ENCODE measurements at places on chromosomes 7 and 10.

DNA sequence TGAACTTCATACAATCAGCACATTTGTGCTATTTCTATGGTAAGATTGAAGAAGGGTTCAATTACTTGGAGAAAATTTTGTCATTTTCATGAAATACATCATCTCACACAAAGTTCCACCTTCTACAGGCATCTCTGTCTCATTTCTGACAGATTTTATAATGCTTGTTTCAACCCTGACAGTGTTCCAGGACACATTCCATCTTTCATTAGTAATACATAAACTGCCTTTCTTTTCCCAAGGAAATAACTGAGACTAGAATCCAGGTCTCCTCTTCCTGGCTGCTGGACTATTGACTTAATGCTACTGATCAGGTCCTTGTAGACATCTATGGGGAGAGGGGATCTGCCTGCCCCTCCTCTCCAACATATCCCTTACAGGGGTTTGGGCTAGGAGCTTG, 70.1 kb upstream of the PLPP4 start:
- DNase-seq = no peak

DNA sequence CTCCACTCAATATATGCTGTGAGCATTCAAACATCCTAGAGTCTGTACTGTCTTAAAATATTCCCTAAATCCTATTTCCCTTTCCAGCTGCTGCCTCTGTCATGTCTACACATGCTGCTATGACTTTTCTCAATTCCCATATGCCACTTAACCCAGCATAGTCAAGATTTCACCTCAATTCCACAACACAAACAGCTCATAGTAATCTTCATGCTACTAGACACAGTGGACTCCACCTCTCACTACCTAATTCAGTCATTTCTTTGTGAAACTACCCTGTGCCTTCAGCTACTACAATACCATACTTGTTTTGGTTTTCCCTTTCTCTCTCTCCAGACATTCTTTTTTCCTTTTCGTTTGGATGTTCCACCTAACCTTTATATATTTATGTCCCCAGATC, 45.5 kb downstream of the GSAP start:
- DNase-seq = no peak

DNA sequence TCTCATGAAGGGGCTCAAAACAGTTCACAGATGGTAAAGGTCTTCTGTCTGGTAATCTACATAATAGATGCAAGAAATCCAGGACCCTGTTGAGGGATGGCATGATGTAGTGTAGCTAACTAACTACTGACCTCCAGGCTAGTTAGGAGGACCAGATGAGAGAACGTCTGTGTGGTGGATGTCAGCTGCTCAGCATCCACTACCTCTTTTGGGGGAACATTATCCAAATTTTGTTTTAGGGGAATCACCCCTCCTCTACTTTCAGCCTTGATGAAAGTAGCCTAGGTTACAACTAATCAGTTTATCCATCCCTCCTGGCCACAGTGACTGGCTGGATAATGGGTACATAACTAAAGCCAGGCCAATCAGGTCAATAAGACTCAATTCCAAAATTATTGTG, 246.0 kb downstream of the RNLS start:
- DNase-seq = no peak

DNA sequence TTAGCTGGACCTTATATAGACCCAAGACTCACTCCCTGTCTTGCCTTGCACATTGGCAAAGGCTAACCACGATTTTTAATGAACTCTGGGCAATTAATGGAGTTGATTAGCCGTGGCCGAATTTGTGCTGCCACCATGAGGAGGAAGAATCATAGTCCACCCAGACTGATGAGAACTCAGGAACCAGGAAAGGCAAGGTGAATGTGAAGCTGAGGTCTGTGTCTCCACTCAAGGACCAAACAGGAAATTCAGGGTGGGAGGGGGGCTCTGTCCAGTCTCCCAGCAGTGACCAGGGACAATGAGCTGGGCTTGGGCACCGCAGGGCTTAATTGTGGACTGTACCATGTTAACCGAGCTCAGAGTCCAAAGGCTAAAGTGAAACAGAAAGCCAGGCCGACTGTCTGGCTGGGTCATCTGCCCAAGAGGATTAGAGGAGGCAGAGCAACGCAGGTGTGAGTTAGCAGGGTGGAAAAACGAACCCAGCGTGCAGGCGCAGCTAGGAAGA, 127.0 kb upstream of the JCAD start:
- DNase-seq = no peak

GRCh38 chr10:132394201-132394811, 2.7 kb upstream of the PWWP2B start:
- DNase-seq = no peak

DNA sequence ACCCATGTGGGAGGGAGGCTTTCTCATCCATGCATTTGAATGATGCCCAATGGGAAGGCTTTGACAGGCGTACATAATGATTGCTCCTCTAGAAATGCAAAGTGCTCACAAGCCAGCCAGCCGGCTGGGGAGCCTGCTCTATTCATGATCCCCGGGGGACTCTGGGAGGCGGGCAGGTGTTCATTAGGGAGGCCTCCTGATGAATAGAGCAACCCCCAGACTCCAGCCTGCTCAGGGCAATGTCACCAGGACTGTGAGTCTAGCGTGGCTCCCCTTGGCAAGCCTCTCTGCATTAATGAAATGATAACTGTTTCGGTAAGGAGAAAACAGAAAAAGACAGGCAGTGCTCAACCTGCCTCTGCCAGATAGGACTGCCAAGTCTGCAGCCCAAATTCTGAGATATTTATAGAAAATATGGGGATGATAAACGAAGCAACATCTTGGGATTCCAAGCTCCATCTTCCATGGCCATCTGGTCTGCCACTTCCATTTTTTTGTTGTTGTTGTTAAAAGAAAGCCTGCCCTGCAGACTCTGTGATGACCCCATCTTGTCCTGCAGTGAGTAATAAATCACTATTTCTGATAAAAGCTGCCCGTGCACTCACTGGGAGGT, 236.4 kb downstream of the PRPF18 start:
- no peak for DNase-seq

GRCh38 chr10:45354261-45354660, 19.8 kb upstream of the ALOX5 start:
- no peak for DNase-seq

GRCh38 chr7:102236592-102237287, 49.9 kb upstream of the SH2B2 start:
- peak; percentile 78 for DNase-seq

DNA sequence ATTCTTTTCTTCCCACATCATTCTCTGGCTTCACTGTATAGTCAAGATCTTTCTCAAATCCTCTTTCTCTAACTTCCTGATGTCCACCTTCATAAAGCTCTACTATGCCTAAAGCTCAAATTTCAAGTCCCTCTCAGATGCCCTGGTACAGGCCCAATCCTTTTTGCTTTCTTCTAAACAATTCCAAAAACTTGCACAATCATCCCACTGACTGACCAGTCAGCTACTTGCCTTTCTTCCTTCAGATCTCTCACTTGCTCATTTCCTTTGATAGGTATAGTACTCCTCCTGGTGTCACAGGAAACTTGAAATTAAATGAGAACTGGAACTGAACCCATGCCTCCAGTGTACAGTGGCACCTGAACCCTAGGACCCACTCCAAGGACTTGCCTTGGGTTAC, 18.2 kb downstream of the SEC31B start:
- DNase-seq = no peak

Measured in A549 (cell line).